ENCODE measurements at places on chromosomes 1 and 21. TPM values are rescaled to one million over a fixed set of nuclear protein-coding genes. Genes with fewer than 3 reads are reported as not detected.

The S100A12 gene
- not detected for total RNA-seq

The SLC1A7 gene
- total RNA-seq: not detected

The PLA2G2F gene
- not detected for total RNA-seq

The CLCC1 gene
- 20.6 TPM for total RNA-seq

The CCDC181 gene
- total RNA-seq: 3.7 TPM

GRCh38 chr1:92458146-92458545, 28.6 kb downstream of the GFI1 start:
- H3K4me3 ChIP-seq: no peak overlapping the region
- no peaks in the 10 kb centered on the region for H3K36me3 ChIP-seq
- no peaks in the 10 kb centered on the region for H3K4me1 ChIP-seq
- H3K27ac ChIP-seq: no peak overlapping the region
- no peak for DNase-seq

GRCh38 chr1:236425031-236425663, 31.1 kb downstream of the EDARADD start:
- H3K27ac ChIP-seq: no peak overlapping the region
- H3K4me1 ChIP-seq: no peaks in the 10 kb centered on the region
- H3K4me3 ChIP-seq: no peak overlapping the region
- H3K36me3 ChIP-seq: peaks cover 6% of the 10 kb centered on the region
- no peak for DNase-seq

DNA sequence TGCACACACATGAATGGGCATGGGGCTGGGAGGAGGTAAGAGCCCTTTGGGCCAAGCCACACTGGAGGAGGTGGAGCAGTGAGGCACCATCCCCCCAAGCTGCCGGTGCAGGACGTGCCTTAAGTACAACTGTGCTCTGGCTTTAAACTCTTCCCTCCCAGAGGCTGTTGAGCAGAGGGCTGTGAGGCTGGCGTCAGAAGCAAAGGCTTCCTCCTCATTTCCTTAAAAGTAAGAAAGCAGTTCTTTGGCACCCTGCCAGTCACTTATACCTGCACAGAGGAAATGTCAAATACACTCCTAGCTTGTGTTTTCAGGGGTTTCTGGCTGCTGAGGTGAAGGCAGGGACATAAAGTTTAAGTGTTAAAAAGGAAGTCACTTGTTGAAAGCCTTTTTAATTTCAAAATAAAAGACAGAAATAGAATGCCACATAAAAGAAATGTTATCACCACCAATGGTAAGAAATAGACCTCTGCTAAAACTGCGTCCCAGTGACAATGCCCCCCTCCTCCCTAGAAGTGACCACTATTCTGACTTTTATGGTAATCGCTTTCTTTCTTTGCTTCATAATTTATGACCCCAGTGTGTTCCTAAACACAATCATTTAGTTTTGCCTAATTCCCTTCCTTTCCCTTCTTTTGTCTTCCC, 33.0 kb downstream of the LAMC2 start:
- H3K4me1 ChIP-seq: peaks cover 3% of the 10 kb centered on the region
- no peaks in the 10 kb centered on the region for H3K27me3 ChIP-seq
- H3K36me3 ChIP-seq: no peaks in the 10 kb centered on the region
- no peak for DNase-seq

DNA sequence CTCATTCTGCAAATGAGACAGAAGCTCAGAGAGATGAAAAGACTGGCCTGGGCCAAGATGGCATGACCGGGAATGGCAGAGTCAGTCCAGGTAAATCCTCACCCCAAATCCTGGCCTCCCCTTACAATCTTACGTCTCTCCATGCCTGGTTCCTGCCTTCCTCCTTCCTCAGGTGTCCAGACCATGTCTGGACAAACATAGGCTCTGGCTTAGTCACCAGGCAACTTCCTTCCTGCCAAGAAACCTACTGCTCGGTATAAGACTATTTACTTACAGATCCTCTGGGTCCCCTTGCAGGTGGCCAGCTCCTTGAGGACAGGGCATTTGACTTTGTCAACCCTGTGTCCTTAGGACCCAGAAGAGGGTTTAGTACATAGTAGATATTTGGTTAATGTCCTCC, 69.4 kb upstream of the ROR1 start:
- H3K27ac ChIP-seq: no peak overlapping the region
- H3K27me3 ChIP-seq: no peaks in the 10 kb centered on the region
- H3K4me3 ChIP-seq: no peak overlapping the region
- no peaks in the 10 kb centered on the region for H3K4me1 ChIP-seq
- no peak for DNase-seq
- no peaks in the 10 kb centered on the region for H3K36me3 ChIP-seq

DNA sequence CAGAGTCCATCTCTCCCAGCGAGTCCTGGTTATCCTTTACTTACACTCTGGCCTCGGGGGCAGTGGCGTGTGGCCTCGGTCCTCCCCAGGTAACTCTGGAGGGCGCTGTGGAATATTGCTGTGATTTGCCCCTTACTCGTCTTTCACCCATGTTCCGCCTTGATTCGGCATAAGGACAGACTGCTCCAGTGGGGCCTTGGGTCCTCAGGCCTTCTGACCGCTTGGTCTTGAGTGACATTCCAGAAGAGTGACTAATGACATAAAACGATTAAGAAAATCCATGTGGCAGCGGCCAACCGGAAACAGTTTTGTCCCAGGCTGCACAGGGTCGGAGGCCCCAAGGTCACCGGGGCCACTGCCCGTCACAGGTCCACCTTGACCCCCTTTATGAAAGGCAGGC, 11.0 kb downstream of the ICMT start:
- H3K4me1 ChIP-seq: no peaks in the 10 kb centered on the region
- no peak overlapping the region for H3K27ac ChIP-seq
- DNase-seq: no peak
- H3K4me3 ChIP-seq: no peak overlapping the region
- no peaks in the 10 kb centered on the region for H3K27me3 ChIP-seq

DNA sequence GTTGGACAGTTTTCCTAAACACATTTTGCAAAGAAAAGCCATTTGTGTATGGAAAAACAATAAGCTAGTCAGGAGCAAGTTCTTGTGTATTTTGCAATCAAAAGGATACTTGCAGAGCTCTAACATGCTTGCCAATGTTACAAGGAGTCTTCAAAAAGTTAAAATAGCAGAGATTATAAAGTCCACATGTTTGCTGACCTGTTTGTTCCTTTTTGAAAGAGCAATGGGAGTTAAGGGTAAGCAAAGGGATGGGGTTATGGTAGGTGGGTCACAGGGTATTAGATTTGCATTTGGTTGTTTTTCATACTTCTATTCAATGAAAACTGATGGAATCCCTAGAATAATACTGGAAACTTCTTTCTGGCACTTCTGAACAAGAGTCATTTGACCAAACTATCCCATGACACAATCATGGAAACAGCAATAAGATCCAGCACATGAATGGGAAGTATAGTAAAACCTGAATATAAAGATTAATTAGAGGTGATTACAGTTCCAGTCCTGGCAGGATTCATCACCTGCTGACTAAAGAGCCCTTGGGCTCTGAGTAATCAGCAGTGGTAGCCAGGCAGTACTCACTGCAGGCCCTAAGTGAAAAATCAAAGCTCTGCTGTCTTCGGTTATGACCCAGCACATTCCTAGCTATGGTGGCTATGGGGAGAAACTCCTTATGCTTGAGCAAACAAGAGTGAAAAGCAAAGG, 27.1 kb upstream of the ZC3H11B start:
- H3K36me3 ChIP-seq: no peaks in the 10 kb centered on the region
- DNase-seq: no peak
- H3K27me3 ChIP-seq: no peaks in the 10 kb centered on the region
- no peak overlapping the region for H3K27ac ChIP-seq
- no peak overlapping the region for H3K4me3 ChIP-seq

GRCh38 chr1:28517649-28517999, 11.8 kb downstream of the RCC1 start:
- H3K4me1 ChIP-seq: peaks cover 7% of the 10 kb centered on the region
- H3K27ac ChIP-seq: peak overlapping the region; percentile 24
- H3K36me3 ChIP-seq: no peaks in the 10 kb centered on the region
- H3K27me3 ChIP-seq: no peaks in the 10 kb centered on the region

DNA sequence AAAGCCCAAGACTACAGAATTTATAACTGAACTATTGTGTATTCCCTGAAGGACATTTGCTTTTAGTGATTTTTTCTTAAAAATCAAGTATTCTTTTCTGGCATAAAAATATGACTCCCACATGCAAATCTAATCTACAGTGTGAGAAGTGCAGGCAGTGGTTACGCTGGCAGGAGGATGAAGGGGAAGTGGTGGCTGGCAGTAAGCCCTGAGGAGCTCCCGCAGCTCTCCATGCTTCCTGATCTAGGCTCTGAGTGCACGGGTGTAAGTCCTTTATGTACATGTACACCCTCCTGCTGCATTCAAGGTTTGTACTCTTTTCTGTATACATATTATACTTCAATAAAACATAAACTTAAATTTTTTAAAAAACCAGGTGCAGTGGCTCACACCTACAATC, 67.5 kb upstream of the PRDX6 start:
- no peak for DNase-seq
- no peaks in the 10 kb centered on the region for H3K36me3 ChIP-seq
- H3K4me3 ChIP-seq: no peak overlapping the region
- H3K27ac ChIP-seq: no peak overlapping the region

GRCh38 chr1:195948123-195948895, 659.9 kb downstream of the KCNT2 start:
- no peaks in the 10 kb centered on the region for H3K4me1 ChIP-seq
- H3K36me3 ChIP-seq: no peaks in the 10 kb centered on the region
- no peak overlapping the region for H3K27ac ChIP-seq
- DNase-seq: no peak
- no peaks in the 10 kb centered on the region for H3K27me3 ChIP-seq

GRCh38 chr1:196063294-196063693, 544.9 kb downstream of the KCNT2 start:
- DNase-seq: no peak
- H3K27me3 ChIP-seq: no peaks in the 10 kb centered on the region
- H3K4me1 ChIP-seq: no peaks in the 10 kb centered on the region
- H3K27ac ChIP-seq: no peak overlapping the region

DNA sequence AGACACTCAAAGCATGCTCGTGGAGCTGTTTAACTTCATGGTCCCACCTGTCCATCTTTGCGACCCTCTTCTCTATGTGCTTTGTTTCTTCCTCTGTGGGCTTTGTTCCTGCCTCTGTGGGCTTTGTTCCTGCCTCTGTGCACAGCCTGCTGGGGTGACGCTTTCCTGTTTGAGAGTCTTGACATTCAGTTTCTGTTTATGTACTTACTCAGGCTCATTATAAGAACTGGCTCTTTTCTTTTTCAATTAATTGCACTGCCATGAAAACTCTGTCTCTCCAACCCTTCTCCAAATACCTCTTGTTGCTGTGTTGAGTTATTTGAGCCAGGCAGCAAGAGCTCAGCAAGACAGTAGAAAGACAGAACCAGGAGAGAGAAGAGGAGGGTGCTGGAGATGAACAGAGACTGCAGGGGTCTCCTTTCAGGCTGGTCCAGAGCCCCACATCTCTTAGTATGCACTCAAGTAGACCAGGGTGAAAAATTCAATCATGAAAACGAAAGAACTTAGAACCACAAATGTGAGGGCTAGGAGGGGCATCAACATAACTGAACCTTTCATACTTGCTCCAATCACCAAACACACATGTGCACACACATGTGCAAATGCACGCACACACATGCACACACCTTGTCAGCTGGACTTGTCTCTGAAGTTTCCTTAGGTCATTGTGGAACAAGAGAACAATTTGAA, 88.3 kb upstream of the SGIP1 start:
- no peak overlapping the region for H3K4me3 ChIP-seq
- no peaks in the 10 kb centered on the region for H3K4me1 ChIP-seq
- no peaks in the 10 kb centered on the region for H3K27me3 ChIP-seq
- H3K36me3 ChIP-seq: no peaks in the 10 kb centered on the region

GRCh38 chr21:28445141-28445830, 547.4 kb downstream of the LTN1 start:
- no peaks in the 10 kb centered on the region for H3K36me3 ChIP-seq
- no peaks in the 10 kb centered on the region for H3K27me3 ChIP-seq
- no peak overlapping the region for H3K27ac ChIP-seq

GRCh38 chr1:232302376-232303221, 327.3 kb downstream of the SIPA1L2 start:
- H3K4me3 ChIP-seq: no peak overlapping the region
- H3K36me3 ChIP-seq: no peaks in the 10 kb centered on the region
- no peak for DNase-seq
- H3K27me3 ChIP-seq: no peaks in the 10 kb centered on the region
- H3K4me1 ChIP-seq: peaks cover 5% of the 10 kb centered on the region
- no peak overlapping the region for H3K27ac ChIP-seq

DNA sequence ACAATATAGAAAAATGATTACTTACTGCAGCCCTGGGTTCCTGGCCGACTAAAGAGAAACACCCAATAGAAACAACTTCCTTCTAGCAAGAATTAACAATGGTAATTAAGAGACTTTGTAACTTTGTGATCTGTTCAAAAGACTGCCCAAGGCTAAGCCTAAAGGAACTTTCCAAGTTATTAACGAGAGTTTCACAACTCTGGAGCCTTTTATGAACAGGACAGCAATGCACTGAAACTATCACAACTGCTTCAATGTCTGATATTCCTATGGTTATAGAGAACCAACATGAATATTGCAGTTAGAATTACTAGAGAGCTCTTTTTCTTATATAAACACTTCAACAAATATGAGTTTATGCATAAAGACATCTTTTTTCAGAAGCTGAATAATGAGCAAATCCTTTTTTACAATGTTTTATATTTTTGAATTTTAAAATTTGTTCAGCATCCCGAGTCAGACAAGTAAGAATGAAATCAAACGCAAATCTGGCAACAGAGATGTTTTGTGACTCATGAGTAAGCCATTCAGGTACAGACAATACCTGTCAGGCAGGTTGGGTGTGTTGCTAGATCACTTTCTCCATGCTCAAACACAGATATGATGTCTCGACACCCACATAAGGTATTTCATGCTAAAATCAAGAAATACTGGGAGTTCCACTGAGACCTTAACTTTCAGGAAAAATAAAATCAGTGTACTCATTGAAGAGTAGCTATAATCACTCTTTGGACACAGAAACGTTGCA, 22.2 kb upstream of the KCNJ15 start:
- H3K4me3 ChIP-seq: no peak overlapping the region
- DNase-seq: no peak
- no peaks in the 10 kb centered on the region for H3K4me1 ChIP-seq

DNA sequence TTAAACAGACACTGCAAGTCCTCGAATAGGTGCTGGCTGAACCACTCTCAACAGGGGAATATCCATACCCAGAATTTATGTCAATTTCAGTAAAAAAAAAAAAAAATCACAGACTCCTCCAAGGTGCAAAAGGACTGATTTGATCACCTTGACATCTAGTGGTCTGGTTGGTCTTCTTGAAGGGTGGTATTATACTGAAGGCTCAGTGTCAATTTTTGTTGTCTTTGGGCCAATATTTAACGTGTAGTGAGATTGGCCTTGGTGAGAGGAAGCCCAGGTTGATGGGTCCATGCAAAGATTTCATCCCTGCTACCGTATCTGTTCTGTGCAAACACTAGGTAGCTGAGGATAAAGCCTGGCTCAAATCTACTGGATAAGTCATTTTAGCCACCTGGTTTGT, 4.0 kb upstream of the GBP5 start:
- H3K4me1 ChIP-seq: no peaks in the 10 kb centered on the region
- no peak for DNase-seq
- no peak overlapping the region for H3K4me3 ChIP-seq
- H3K27me3 ChIP-seq: peaks cover 1% of the 10 kb centered on the region

- H3K36me3 ChIP-seq: no peaks in the 10 kb centered on the region
- peak; percentile 43 for DNase-seq
- H3K4me1 ChIP-seq: peaks cover 8% of the 10 kb centered on the region
- no peak within 1 kb of the TSS for H3K27ac ChIP-seq
- peaks cover 14% of the 10 kb centered on the region for H3K27me3 ChIP-seq
Measured at GRCh38 chr1:41918450-41919043, at the start of gene HIVEP3. Gene HIVEP3 (minus strand): TSS chr1:41918922.
